ENCODE measurements at places on chromosomes 1 and 21.

DNA sequence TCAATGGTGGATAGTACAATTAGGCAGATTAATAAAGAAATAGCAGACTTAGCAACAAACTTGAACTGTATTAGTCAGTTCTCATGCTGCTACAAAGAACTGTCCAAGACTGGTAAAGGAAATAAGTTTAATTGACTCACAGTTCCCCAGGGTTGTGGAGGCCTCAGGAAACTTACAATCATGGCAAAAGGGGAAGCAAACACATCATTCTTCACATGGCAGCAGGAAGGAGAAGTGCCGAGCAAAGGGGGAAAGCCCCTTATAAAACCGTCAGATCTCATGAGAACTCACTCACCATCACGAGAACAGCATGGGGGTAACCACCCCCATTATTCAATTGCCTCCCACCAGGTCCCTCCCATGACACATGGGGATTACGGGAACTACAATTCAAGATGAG is 27.1 kb upstream of the PDE4B start:
- DNase-seq = no peak

GRCh38 chr1:192573499-192573898 is 2.1 kb upstream of the RGS1 start:
- DNase-seq = no peak

DNA sequence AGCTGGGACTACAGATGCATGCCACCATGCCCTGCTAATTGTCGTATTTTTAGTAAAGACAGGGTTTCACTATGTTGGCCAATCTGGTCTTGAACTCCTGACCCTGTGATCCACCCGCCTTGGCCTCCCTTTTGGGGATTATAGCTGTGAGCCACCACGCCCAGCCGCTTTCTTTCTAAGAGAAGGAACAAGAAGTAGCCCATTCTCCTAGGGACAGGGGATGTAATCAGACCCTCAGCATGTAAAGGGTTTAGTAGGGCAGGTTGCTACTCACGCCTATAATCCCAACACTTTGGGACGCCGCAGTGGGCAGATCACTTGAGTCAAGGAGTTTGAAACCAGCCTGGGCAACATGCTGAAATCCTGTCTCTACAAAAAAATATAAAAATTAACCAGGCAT is 189.7 kb downstream of the TOMM20 start:
- no peak for DNase-seq

GRCh38 chr1:109768820-109769219 is 5.1 kb upstream of the EPS8L3 start:
- no peak for DNase-seq

DNA sequence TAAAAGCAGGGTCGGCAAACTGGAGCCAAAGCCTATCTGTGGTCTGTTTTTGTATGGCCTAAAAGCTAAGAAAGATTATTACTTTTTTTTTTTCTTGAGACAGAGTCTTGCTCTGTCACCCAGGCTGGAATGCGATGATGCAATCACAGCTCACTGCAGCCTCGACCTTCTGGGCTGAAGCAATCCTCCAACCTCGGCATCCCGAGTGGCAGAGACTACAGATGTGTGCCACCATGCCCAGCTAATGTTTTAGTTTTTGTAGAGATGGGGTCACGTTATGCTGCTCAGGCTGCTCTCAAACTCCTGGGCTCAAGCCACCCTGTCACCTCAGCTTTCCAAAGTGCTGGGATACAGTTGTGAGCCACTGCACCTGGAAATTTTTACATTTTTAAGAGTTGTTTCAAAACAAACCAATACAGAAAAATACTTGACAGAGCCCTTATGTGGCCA is 6.5 kb upstream of the GLRX2 start:
- DNase-seq = no peak

- DNase-seq = peak; percentile 38
These were observed 185.8 kb downstream of the MRPL39 start for GRCh38 chr21:25421321-25422028.
